Fibroblast of skin of abdomen (primary cell): ENCODE measurements at places on chromosomes 13 and 19.

DNA sequence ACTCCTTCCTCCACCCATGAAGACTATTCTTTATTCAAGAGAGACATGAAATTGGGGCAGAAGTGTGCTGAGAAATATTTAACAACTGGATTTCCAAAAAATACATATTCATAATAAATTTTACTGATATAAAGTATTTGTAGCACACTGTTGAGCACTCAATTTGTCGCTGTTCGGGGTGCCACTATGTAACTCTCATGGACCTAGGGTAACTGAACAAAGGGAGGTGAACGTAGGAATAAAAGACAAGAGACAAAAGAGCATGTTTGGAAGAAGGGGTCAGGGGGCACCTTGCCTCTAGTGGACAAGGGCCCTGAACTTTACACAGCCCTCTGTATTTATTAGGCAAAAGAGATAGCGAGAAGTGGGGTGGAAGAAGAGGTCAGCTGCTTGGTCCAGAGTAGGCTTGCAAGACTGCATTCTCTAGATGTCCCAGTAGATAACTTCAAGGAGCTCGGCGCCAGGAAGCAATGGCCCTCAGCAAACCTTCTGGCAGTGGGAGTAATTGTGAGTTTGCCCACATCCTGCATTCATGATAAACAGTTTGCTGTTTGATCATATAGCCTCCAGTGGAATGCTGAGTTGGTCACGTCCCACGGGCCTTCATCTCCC lies 4.5 kb upstream of the ZNF175 start:
- DNase-seq: no peak

DNA sequence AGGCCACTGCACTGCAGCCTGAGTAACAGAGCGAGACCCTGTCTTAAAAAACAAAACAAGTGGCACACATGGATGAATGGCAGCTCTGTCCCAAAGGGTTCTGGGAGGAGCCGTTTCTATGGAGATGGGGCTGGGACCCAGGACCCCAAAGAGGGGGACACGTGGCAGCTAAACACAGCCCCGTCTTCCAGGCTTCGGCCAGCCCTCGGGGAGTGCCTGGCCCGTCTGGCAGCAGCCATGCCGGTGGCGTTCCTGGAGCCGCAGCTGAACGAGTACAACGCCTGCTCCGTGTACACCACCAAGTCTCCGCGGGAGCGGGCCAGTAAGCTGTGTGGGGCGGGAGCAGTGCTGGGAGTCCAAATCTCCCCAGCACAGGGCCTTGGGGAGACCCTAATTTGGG lies 82.4 kb downstream of the RYR1 start:
- no peak for DNase-seq

DNA sequence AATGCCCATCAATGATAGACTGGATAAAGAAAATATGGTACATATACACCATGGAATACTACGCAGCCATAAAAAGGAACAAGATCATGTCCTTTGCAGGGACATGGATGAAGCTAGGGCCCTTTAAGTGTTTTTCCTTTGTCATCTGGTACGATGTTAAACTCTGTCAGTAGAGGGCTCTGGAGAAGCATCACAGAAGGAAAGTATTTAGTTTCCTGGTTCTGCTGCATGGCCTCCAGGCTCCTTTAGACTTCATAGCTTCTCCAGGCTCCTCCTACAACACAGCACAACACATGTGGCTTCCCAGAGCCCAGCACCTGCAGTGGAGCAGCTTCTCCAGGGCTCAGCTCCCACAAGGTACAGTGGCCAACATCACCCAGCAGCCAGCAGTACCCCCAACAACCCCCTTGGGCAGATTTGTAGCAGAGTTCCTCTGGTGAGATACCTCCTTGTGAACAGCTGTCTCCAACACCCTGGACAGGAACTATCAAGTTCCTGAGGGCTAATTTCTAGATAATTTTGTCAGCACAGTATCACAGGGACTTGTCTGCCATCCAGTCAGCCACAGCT lies 63.4 kb downstream of the KCTD12 start:
- DNase-seq: peak; percentile 59

DNA sequence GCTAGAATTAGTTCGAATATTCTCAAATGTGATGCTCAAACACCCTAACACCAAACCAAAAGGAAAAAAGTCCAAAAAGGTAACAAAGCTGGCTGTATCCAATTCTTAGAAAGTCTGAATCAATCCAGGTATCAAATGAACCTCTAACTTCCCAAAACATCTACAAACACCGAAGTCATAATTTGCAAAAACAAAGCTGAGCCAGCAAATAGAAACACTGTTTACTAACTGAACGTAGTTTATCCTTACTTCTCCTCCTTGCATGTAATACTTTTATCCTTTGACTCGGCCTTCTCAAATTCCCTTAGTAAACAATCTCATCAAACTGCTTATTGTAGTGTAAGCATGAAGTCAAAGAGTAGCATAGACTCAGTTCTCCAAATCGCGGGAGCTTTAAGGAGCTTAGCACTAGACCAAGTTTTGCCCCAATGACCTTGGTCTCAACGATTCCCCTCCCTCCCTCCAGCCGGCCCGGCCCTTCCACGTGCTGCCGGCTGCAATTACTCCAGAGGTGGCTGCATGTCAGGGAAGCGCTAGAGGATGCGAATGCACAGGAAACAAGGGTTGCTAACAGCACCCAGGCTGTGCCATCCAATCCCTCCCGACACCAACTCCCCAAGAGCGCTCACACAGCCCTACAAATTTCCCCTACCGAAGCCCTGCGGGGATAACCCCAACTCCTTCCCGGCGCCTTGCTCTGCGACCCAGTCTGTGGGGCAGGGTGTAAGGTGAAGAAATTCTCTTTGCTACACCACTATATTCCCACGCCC lies 693 bp downstream of the XPO4 start:
- peak; percentile 6 for DNase-seq

DNA sequence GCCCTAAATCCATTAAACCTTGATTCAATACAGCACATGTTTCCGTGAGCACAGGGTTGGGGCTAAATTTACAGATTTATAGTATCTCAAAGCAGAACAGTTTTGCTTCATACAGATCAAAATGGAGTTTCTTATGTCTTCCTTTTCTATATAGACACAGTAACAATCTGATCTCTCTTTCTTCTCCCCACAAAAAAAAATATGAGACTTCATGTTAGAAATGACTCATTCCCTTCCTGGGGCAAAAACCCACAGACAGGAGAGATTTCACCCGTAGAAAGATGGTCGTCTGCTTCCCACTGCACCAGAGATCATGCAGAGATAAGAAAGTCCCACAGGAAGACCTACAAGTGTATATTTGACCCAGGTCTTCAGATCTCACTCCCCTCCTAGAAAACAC lies 7.7 kb upstream of the ZNF611 start:
- DNase-seq: no peak

GRCh38 chr19:38912600-38913514 lies 871 bp upstream of the CCER2 start:
- no peak for DNase-seq

- DNase-seq: no peak
Measured at GRCh38 chr13:55345224-55345623, 1795.5 kb upstream of the PRR20A start.

- DNase-seq: no peak
Measured at GRCh38 chr13:70755456-70755855, 647.2 kb upstream of the KLHL1 start.

- no peak for DNase-seq
Measured at GRCh38 chr19:16446108-16446723, 25.6 kb downstream of the EPS15L1 start.

- no peak for DNase-seq
Measured at GRCh38 chr13:71576571-71576970, 290.4 kb downstream of the DACH1 start.

GRCh38 chr13:68386808-68387207 lies 1156.7 kb upstream of the PCDH9 start:
- DNase-seq: no peak

DNA sequence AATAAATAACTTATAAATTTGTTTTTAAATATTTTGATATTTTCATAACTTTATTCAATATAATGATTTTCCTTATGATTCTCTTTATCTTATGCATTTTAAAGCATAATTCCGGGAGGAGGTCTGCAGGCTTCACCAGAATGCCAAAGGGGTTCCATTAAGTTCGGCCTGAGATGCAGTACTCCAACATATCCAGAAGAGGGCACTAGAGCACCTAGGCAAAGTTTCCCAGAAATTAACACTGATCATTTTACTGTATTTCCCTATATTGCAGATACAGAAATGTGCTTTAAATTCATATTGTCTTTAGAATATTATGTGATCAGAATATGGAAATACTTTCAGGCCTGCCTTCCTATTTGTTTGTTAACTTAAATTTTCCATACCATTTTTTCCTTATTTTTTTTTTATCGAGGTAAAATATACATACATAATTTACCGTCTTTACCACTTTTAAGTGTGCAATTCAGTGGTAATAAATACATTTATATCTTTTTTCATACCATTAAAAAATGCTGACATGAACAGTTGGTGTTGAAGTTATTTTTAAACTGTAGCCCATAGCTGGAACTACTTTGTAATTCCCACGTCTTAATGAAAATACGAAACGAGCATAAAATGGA lies 58.9 kb upstream of the TM9SF2 start:
- peak; percentile 32 for DNase-seq

- DNase-seq: no peak
Measured at GRCh38 chr19:42069619-42070351, at the start of gene GRIK5. Gene GRIK5 (minus strand): TSS chr19:42070206. CDS start chr19:42065770, 4,436 bp downstream.

DNA sequence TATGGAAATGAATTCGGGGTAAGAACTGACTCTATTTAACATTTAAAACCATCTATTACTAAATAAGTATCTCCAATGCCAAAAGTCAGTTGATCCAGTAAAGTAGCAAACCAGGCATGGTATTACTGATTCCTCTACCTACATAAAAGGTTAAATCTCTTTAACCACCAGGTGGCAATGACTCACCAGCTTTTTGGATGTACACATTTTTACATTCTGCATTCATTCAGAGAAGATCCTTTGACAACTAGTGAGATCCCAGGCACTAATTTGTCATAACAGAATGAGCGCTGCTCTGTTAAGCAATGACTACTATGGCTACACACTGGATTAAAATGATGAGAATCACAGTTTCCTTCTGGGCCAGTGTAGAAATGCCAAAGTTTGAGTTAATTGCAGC lies 329.8 kb upstream of the GPC6 start:
- peak; percentile 45 for DNase-seq

- no peak for DNase-seq
Measured at GRCh38 chr19:55018633-55019032, 19.4 kb downstream of the GP6 start.

DNA sequence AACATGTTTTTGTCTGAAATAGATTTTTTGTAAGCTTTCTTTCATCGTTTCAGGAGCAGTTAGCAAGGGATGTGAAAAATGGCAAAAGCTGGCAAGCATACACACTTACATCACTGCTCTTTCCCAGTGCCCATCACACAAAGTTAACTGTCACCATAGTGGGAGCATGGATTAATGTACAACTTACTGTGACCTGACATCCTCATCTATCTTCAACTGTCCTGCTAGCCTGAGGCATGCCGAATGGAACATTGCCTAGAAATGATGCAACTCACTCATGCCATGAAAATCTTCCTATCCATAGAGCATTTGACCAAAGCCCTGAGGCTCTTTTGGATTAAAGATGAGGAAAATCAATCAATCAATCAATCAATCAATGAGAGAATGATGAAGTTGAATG lies 491.7 kb upstream of the SLC10A2 start:
- no peak for DNase-seq

DNA sequence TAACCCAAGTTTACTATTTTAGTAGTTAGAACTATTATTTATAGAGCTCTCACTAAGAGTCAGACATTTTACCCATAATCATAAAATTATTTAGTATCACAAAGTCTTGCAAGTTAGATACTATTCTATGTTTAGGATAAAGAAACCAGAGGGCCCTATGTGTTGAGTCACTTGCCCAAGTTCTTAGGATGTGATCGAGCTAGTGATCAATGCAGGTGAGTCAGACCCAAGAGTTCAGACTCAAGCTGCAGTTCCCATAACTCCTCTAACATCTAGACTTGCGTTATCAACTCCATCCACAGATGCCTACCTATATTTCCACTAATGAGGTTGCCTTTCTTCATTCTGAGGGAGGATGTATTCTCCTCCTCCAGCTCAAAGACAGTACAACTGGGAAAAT lies 53.8 kb downstream of the DACH1 start:
- no peak for DNase-seq

- DNase-seq: no peak
Measured at GRCh38 chr13:90091611-90092010, 1255.9 kb upstream of the MIR17HG start.

DNA sequence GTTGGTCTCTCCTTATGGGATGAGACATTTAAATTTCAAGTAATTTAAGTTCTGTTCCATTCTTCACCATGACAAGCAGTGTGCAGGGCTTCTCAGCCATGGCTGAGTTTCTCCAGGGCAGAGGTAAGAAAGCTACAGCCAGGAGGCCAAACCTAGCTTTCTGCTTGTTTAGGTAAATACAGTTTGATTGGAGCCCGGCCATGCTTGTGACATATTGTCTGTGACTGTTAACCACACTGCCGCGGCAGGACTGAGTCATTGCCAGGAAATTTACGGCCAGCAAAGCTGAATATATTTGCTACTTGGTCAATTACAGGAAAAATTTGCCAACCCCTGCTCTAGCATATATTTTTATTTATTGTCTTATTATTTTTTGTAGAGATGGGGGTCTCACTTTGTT lies 10.7 kb downstream of the NLRP8 start:
- no peak for DNase-seq

DNA sequence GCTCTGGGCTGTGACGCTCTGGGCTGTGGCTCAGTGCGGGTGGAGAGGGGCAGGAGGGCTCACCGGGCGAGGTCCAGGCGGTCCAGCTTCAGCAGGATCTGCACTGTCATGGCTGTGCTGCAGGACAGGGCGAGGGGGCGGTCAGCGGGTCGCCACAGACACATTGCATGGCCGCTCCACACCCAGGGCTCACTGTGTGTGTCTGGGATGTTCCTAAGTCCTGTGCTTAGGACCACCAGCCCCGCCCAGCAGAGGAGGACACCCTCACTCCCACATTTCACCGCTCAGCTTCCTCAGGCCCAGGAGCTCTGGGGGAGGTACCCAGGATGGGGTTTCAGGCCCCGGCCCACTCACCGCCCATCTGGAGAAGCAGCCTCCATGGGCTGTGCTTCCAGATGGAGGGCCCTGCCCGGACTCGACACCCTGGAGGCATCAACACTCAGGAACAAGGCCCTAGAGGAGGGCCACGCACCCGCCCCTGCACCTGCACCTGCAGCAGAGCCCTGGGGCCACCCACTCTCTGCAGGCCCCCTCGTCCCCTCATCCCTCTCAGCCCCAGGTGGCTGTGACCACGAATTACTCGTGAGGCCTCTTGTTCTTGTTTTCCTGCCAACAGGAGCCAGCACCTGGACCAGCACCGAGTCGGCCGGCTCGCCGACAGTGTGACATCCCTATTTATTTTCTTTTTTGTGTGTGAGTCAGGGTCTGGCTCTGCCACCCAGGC lies 9.7 kb upstream of the CERS1 start:
- DNase-seq: no peak

GRCh38 chr19:57687363-57688010 lies 5.7 kb downstream of the ZNF551 start:
- no peak for DNase-seq

- DNase-seq: peak; percentile 86
Measured at GRCh38 chr13:44365008-44365407, 8.6 kb upstream of the SERP2 start.

DNA sequence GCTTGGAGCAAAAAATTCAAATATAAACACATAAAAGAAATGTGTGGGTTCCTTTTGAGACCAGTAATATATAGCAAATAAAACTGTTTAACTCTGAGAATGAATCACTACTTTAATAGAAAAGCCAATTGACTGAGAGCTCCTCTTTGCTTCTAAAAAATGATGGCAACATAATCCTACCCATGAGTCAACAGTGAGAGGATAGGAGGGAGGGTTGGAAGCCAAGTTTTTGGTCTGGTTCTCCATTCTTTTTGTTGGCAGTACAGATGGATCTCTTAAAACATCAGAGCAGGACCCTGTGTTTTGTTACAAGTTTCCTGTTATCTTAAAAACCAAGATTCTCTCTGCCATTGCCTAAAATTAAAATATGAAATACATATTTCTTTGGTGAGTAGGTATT lies 50.0 kb upstream of the POSTN start:
- peak; percentile 77 for DNase-seq
